Endodermal cell (in vitro differentiated cells): ENCODE measurements at places on chromosomes 3 and 15. TPM values are rescaled to one million over a fixed set of nuclear protein-coding genes. Genes with fewer than 3 reads are reported as not detected.
A peak's percentile ranks its signal among the peaks of the same experiment; 100 is the strongest.

Gene MYZAP
- total RNA-seq = 0.20 and 0.33 TPM in 2 replicates

DNA sequence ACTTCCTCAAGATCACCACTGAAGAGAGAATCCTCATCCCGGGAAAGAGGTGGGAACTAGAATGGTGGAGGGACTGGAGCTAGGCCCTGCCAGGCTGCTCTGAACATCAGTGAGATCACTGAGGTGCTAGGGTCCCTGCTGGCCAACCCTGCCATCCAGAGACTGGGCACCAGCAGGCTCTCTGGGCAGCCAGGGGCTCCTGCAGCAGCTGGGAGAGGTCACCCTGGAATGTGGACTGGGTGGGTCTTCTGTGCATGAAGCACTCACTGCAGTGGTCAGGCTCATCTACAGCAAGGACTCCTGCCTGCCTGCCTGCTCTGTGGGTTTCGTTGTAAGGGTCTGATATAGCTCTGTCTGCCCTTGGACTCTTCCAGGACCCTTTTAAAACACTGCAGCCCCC, 24.9 kb downstream of the ALS2CL start:
- H3K27ac ChIP-seq = no peak overlapping the region
- no peaks in the 10 kb centered on the region for H3K27me3 ChIP-seq
- no peaks in the 10 kb centered on the region for H3K36me3 ChIP-seq

- no peak overlapping the region for H3K4me3 ChIP-seq
- no peak for DNase-seq
- H3K27me3 ChIP-seq = no peaks in the 10 kb centered on the region
- H3K36me3 ChIP-seq = no peaks in the 10 kb centered on the region
Measured at GRCh38 chr3:182469086-182469485, 324.2 kb upstream of the ATP11B start.

Gene MAGEL2
- 7.0 and 7.2 TPM in 2 replicates for total RNA-seq

Gene FBXO40
- not detected in 2 replicates for total RNA-seq

DNA sequence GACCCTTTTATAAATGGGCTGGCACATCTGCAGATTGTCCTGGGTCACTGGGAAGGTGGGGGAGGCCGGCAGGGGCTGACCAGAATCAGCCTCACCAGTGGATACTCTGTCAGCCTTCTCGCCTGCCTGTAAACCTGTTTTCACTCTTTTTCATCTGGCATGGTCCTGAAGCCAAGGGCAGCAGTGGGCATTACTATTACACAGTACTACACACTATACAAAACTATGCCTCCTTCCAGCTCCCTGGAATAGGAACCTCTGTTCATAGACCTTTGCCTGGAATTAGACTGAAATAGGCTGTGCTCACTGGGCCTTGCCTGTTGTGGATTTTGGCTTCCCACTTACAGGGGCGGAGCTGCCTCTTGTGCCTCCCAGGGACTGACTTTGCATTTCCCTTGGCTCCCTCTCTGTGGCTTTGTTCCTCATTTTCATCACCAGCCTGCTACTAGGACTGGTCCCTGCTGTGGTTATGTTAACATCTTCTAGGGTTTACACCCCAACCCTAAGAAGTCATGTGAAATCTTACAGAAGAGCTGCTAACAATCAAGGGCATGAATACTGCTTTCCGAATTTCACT, 120.7 kb downstream of the FNDC3B start:
- H3K27ac ChIP-seq = peak overlapping the region; percentile 25
- no peaks in the 10 kb centered on the region for H3K27me3 ChIP-seq
- DNase-seq = peak; percentile 67

GRCh38 chr3:20111836-20112235, 71.6 kb downstream of the KAT2B start:
- H3K36me3 ChIP-seq = no peaks in the 10 kb centered on the region
- no peak for DNase-seq
- no peak overlapping the region for H3K4me3 ChIP-seq
- H3K4me1 ChIP-seq = no peaks in the 10 kb centered on the region
- H3K27ac ChIP-seq = no peak overlapping the region

GRCh38 chr3:64224826-64225610, at the start of gene PRICKLE2:
Gene PRICKLE2, minus strand, starts transcription at chr3:64225466. Its CDS starts 26,539 bp downstream, at chr3:64198927.
- H3K4me1 ChIP-seq = peaks cover 12% of the 10 kb centered on the region
- peak within 1 kb of the TSS; percentile 19 for H3K4me3 ChIP-seq
- H3K27ac ChIP-seq = peak within 1 kb of the TSS; percentile 50
- no peaks in the 10 kb centered on the region for H3K27me3 ChIP-seq

Gene INKA1
- total RNA-seq = not detected in 2 replicates

GRCh38 chr15:77311618-77312398, 108.1 kb downstream of the PEAK1 start:
- no peaks in the 10 kb centered on the region for H3K27me3 ChIP-seq
- H3K36me3 ChIP-seq = no peaks in the 10 kb centered on the region
- H3K4me3 ChIP-seq = no peak overlapping the region
- H3K4me1 ChIP-seq = no peaks in the 10 kb centered on the region
- DNase-seq = no peak

DNA sequence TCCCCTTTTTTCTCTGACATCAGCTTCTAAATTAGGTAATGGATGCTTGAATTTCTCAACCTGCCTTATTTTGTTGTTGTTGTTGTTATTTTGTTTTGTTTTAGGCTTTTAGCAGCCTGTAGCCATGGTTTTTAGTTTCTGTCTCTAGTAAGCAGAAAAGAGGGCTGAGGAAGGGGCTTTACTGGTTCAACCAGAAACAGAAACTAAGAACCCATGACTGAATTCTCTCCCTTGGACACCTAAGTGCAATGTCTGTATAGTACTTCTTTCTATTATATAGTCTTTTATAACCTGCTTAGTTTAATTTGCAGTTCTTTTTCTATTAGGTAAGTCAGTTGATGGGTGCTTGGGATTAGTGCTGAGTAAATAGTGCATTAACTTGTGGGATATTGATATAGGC, 129.0 kb downstream of the BBX start:
- DNase-seq = no peak
- H3K4me3 ChIP-seq = no peak overlapping the region
- H3K4me1 ChIP-seq = no peaks in the 10 kb centered on the region
- H3K27me3 ChIP-seq = no peaks in the 10 kb centered on the region

- no peaks in the 10 kb centered on the region for H3K27me3 ChIP-seq
- H3K4me3 ChIP-seq = no peak overlapping the region
Measured at GRCh38 chr3:107297597-107297996, 79.6 kb upstream of the CCDC54 start.

DNA sequence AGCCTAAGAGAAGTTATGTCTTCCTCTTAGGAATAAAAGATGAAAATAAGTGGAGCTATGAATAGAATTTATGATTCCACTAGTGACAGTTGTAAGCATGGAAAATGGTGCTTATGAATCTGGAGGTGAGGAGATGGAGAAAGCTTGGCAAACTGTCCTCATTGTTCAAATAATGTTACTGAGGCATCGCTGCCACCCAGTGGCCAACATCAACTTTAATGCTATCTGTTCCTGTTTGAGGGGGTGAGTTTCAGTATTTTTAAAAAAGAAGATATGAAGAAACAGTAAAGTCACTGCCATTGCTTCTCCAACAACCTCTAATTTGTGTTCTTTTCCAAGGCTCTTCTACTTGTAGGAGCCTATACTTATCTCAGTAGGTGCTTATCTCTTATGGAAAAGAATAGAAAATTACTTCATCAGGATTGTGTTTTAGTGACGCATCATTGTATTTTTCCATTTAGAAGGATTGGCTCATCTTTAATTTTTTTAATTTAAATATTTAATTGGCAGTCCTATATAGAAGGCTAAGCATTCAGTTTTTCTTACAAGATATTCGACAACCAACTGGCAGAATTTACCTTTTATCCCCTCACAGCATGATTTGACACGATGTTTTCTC, 260.4 kb upstream of the P2RY1 start:
- no peak overlapping the region for H3K27ac ChIP-seq
- DNase-seq = peak; percentile 69
- peaks cover 2% of the 10 kb centered on the region for H3K4me1 ChIP-seq
- no peaks in the 10 kb centered on the region for H3K27me3 ChIP-seq
- no peak overlapping the region for H3K4me3 ChIP-seq

DNA sequence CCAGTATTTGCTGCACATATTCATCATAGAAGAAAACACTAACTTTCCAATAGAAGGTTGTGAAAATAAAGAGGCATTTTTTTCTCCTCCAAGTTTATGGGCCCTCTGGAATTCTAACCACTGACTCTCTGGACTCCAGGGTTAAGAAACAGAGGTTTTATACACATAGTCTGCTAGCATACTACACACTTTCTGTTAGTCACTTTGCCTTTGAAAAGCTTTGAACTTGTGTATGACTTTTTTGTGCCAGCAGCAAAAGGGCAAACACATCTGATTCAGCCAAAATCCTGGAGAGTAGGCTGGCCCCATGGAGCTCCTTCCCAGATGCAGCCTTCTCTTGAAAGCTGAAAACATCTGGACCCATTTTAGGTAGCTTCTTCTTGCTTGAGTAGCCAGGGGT, 6.2 kb downstream of the ZIC4 start:
- H3K4me3 ChIP-seq = no peak overlapping the region
- H3K4me1 ChIP-seq = no peaks in the 10 kb centered on the region
- H3K27me3 ChIP-seq = peaks cover 100% of the 10 kb centered on the region
- H3K36me3 ChIP-seq = no peaks in the 10 kb centered on the region

DNA sequence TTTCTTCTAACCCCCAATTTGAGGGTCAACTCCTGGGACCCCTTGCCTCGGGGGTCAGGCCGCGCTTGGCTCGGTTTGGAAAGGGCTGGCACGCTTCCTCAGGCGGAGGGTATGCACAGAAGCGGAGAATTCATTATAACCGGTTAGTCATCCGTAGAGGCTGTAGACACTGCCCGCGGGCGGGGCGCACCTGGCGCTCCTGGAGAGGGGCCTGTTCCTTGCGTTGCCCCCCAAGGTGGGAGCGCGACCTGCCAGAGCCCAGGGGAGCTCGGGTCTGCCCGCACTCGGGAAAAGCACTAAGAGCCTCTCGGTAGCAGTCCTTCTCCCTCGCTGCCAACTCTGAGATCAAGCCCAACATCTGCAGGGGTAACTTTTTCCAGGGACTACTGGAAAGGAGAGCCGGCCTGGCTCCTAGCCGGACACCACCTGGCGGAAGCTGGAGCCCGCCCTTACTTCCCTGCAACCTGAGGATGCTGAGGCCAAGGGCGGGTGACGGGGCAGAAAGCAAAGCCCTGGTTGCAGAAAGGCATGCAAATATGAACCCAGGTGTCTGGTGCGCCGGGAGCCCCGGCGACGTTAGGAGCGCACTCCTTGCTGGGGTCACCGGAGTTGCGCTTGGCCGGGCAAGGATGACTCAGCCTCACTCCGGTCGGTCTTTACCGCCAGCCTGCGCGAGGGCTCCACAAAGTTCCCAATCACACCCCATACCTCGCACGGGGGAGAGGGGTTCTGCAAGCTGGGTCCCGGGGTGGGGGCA, 1.5 kb upstream of the CACNA2D3 start:
- H3K27ac ChIP-seq = no peak overlapping the region
- no peaks in the 10 kb centered on the region for H3K4me1 ChIP-seq
- H3K4me3 ChIP-seq = peak overlapping the region; percentile 80
- H3K27me3 ChIP-seq = peaks cover 76% of the 10 kb centered on the region
- DNase-seq = peak; percentile 84
- H3K36me3 ChIP-seq = no peaks in the 10 kb centered on the region

DNA sequence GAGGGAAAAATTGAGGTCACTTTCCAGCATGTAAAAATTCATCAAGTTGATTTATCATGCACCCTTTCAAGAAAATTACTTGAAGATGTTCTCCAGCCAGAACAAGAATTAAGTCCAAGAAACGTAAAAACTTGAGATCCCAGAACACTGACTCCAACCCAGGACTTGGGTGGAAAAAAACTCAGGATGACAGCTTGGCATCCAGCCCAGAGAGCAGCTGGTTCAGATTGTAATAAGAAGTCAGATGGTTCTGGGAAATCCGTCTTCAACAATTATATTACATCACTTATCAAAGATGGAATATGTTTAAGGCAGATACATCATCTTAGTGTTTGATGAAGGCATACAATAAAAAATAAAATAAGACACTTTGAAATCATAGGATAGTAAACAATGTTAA, 23.0 kb upstream of the DNAJC13 start:
- no peak overlapping the region for H3K4me3 ChIP-seq
- no peaks in the 10 kb centered on the region for H3K27me3 ChIP-seq
- DNase-seq = no peak
- no peak overlapping the region for H3K27ac ChIP-seq
- no peaks in the 10 kb centered on the region for H3K36me3 ChIP-seq

Gene CCDC32
- total RNA-seq = 11.1 to 16.8 TPM (median 13.3 TPM) in 3 replicates

Gene ADAMTS9
- 9.5 and 16.1 TPM in 2 replicates for total RNA-seq

Gene CSPG4
- 1.3 and 1.8 TPM in 2 replicates for total RNA-seq

DNA sequence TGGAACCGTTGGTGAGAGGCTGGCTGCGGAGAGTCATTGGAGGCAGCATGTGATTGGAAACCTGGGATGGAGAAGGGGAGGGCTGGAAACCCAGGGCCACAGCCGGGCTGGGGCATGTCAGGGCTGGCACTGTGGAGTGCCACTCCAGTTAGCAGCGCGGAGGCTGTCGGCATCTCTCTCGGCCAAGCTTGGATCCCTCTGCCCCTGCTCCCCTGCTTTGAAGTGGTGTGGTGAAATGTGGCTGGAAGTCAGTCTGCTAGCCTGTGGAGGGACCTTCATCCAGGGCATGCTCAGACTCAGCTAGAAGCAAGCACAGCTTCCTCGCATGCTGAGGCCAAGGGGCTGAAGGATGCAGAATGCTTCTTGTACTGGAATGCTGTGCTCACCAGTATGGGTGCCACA, 13.5 kb downstream of the SLCO3A1 start:
- no peak for DNase-seq
- H3K4me3 ChIP-seq = no peak overlapping the region
- no peaks in the 10 kb centered on the region for H3K27me3 ChIP-seq
- H3K36me3 ChIP-seq = no peaks in the 10 kb centered on the region
- H3K27ac ChIP-seq = no peak overlapping the region
- no peaks in the 10 kb centered on the region for H3K4me1 ChIP-seq

Gene CIDEC
- total RNA-seq = not detected in 2 replicates

GRCh38 chr15:94238539-94239118, 7.3 kb downstream of the MCTP2 start:
- H3K27me3 ChIP-seq = no peaks in the 10 kb centered on the region
- H3K27ac ChIP-seq = no peak overlapping the region
- peaks cover 10% of the 10 kb centered on the region for H3K4me1 ChIP-seq
- no peak for DNase-seq

Gene PDZRN3
- total RNA-seq = 4.8 to 7.9 TPM (median 6.1 TPM) in 3 replicates

- no peak overlapping the region for H3K4me3 ChIP-seq
- H3K4me1 ChIP-seq = no peaks in the 10 kb centered on the region
Measured at GRCh38 chr3:171226794-171227193, 200.3 kb upstream of the SLC2A2 start.

DNA sequence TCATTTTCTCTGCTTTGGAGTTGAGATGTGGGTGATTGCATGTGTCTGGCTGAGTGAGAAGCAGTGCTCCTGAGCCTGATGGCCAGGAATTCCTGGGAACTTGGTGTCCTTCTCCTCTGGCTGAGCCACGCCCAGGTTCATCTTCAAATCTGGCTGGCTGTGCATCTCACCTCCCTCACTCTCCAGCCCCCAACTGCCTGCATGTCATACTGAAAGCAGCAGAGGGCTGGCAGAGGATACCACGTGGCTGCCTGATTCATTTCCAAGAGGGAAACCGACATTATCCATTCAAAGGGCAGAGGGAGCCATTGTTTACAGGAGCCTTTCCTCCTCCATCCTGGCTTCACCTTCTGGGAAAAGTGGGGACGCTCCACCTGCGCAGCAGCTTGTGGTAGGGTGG, 57.4 kb downstream of the ABHD5 start:
- H3K4me3 ChIP-seq = no peak overlapping the region
- peak; percentile 43 for DNase-seq
- H3K27me3 ChIP-seq = no peaks in the 10 kb centered on the region
- H3K27ac ChIP-seq = no peak overlapping the region
- H3K4me1 ChIP-seq = no peaks in the 10 kb centered on the region
